ENCODE measurements at places on chromosomes 16 and 17. TPM values are rescaled to one million over a fixed set of nuclear protein-coding genes. Genes with fewer than 3 reads are reported as not detected.

DNA sequence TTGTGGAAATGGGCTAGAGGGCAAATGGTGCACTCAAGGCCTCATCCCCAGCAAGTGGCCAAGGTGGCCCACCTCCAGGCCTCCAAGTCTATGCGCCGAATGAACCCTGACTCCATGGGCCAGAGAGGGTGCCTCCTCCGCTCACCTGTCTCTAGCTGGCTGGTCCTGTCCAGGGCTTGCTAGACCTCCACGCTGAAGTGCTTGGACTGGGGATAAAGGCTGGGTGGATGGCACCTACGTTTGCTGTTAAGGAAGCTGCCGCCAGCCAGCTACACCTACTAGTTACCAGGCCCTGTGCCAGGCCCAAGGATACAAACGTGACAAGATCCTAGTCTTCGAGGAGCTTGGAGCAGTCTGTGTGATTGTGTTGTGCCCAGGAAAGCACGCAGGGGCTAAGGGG is 739 bp upstream of the SGCA start:
- no peak for DNase-seq

- no peak for DNase-seq
Observed at GRCh38 chr16:15576960-15577958, 65.7 kb downstream of the MARF1 start.

- DNase-seq: no peak
Observed at GRCh38 chr16:54080524-54081008, 206.0 kb downstream of the IRX3 start.

GRCh38 chr16:66604376-66605176 is at the start of gene CMTM3:
Gene CMTM3 (plus strand): TSS chr16:66604704. CDS start chr16:66604806, 102 bp downstream.
- DNase-seq: peak; percentile 82

GRCh38 chr16:72404299-72404698 is 232.3 kb upstream of the PMFBP1 start:
- DNase-seq: no peak

Gene C17orf50
- total RNA-seq: not detected

DNA sequence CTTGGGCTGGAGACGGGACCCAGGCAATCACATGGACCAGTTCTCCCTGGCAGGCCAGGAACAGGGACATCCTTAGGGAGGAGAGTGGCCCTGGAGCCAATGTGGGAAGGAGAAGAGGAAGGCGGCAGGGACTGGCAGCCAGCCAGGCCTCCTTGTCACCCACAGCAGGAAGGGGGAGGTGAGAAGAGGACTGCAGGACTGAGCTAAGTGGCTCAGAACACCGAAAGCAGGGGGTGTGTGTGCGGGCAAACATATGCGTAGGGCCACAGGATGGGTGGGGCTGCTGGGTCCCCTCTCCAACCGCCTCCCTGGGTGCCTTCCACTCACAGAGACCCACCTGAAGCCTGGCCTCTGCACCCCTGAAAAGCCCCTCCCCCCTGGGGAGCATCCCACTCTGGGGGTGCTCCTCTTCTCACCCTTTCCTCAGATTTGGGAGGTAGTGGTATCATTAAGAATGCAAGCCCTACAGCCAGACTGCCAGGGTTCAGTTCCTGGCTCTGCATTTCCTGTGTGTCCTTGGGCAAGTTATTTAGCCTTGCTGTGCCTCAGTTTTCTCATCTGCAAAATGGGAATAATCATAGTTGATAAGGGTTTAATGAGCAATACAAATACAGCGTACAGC is 8.1 kb downstream of the PNMT start:
- peak; percentile 59 for DNase-seq

DNA sequence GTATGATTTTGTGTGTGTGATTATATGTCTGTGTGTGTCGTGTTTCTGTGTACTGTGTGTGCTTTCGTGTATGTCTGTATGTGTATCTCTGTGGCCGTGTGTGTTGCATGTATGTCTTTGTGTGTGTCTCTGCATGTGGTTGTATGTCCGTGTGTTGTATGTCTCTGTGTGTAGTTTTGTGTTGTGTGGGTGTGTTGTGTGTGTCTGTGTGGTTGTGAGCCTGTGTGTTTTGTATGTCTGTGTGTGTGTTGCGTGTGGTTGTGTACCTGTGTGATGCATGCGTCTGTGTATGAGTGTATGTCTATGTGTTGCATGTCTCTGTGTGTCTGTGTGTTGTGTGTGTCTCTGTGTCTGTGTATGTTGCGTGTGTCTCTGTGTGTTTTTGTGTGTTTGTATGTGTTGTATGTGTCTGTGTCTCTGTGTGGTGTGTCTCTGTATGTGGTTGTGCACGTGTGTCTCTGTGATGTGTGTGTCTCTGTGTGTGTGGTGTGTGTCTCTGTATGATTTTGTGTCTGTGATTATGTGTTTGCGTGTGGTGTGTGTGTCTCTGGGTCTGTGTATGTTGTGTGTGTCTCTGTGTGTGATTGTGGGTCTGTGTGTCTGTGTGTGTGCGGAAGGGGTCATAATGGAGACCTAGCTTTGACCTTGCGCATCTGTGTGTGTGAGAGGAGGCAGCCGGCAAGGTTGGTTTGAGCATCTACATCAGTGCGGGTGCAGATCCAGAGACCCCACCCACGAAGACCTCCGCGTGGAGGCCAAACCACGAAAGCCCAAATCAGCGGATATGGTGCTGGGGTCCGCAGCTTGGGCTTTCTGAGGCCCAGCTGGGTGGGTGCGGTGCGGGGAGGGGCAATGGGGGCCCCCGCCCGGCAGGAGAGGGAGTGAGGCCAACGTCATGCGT is 212.6 kb upstream of the GSE1 start:
- DNase-seq: no peak

Measured in activated naive CD8-positive, alpha-beta T cell treated with anti-CD3 and anti-CD28 coated beads for 36 hours (primary cell).